ENCODE measurements at places on chromosomes 11 and 22.

GRCh38 chr11:109934151-109934550, 159.0 kb upstream of the ZC3H12C start:
- no peak for DNase-seq

- DNase-seq: no peak
Measured at GRCh38 chr11:57622263-57622662, 24.8 kb downstream of the SERPING1 start.

DNA sequence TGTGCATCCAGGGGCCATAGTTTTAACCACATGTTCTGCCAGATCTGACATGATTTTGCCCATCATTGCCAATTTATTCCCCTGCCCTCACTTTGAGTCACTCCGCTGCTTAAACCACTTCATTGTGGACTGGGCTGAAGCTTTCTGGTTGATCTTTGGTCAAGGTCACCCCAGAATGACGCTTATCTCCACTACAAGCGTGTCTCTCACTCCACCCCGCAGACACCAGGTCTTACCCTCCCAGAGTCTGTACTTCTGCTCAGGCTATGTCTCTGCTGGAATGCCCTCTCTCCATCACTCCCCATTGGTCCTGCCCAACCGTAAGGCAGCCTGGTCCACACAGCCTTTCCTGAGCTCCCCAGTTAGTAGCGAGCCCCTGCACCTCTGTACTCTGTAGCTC, 170.5 kb upstream of the SYT13 start:
- no peak for DNase-seq

DNA sequence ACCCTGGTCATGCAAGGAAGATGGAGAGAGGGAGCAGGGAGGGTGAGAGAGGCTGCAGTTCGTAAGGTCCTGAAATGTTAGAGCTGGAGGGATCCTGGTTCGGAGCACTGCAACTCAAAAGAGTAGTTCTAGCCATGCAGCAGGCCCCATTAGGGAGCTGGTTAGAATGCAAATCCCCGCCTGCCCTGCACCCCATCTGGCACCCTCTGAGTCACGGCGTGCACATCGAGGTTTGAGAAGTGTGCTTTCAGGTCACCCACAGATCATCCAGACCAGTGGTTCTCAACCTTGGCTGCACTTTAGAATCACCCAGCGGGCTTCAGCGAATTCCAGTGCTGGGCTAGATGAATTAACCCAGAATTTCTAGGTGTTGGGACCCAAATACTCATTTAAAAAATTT, 48.2 kb downstream of the ST3GAL4 start:
- DNase-seq: no peak

- DNase-seq: no peak
Measured at GRCh38 chr11:69880826-69881445, 61.7 kb upstream of the FGF3 start.
